CD4-positive, alpha-beta T cell treated with Interleukin-21 for 1 hour (primary cell): ENCODE measurements at places on chromosomes 5 and 9.

DNA sequence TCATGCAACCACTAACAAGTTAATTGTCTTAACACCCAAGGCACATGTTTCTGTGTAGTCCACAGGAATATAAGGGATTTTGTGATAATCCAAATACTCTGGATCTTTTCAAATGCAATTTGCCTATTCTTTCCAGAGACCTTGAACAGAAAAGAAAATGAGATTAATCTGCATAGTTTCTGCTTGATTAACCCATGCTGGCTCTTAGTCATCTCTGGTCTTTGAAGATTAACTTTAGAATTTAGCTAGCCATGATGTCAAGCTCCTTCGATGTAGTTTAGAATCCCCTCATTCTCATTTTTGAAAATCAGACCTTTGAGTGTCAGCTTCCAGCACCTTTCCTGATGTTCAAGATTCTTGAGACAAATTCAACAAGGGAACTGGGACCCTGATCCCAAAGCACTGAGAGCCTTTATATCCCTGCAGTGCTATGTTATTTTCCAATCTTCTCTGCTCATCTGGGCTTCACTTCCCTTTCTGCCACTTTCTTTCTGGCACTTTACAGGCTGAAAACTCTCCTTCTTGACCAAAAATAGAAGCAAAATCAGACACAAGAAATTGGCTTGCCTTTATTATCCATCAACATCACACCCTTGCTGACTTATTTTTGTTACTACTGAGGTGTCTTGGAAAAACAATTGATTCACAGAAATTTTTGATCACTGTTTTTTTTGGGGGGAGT is 155.5 kb downstream of the PALM2AKAP2 start:
- DNase-seq: no peak

GRCh38 chr9:128894764-128895163 is 12.8 kb downstream of the LRRC8A start:
- no peak for DNase-seq

- DNase-seq: no peak
Observed at GRCh38 chr9:38732885-38733284, 13.0 kb upstream of the FAM240B start.

DNA sequence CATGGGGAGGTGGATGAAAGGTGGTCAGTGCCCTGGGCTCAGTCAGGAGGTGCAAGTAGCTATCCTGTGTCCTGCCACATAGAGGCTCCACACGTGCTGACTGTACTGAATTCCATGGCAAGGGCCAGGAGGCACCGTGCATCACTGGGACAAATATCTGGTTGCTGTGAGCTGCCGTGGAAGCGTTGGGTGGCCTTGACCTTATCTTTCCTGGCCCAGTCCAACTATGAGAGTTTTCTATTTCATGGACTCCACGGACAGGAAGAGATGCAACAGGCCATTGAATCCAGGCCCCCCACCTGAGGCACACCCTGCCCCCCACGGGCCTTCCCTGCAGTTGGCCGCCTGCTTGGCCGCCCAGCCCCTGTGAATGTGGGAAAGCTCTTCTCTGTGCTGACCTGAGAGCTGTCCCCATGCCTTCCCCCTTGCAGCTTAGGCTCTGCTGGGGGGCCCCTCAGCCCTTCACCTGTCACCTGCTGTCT is 1.7 kb downstream of the GRHPR start:
- DNase-seq: no peak

DNA sequence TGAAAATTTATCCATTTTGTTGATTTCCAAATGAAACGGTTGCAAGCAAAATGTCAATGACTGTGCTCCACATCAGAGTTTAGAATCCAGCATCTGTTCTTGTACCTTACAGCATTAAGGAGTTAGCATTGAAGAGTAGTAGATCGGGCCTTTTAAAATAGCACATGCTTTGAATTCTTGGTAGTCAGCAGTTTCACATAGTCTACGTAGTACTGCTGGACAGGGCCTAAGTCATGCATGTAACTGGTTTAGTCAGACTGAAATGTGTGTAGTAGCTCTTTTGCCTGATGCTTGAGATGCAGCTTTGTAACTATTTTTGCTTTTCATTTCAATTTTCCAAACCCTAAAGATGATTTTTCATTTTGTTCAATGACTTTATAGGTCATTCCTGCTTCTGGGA is 19.8 kb downstream of the LECT2 start:
- no peak for DNase-seq

- peak; percentile 94 for DNase-seq
Observed at GRCh38 chr9:114385397-114386181, 2.2 kb downstream of the AKNA start.

DNA sequence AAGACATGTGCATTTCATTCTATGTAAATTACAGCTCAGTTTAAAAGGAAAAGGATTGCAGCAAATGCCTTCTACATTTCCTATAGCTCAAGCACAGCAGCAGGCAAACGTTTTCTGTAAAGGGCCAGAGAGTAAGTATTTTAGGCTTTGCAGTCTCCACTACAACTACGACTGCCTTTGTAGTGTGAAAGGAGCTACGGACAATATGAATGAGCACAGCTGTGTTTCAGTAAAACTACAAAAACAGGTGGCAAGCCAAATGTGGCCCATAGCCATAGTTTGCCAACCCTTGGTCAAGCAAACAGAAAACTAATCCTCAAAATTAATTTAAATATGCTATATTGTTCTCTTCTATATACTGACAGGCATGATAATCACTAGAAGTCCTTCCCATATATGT is 7.2 kb downstream of the PTBP3 start:
- no peak for DNase-seq

GRCh38 chr5:95989283-95990048 is 27.8 kb upstream of the ELL2 start:
- DNase-seq: no peak

GRCh38 chr5:57325678-57326397 is 152.0 kb downstream of the GPBP1 start:
- no peak for DNase-seq

GRCh38 chr5:18799482-18800128 is 1165.3 kb downstream of the TAF11L14 start:
- DNase-seq: no peak

DNA sequence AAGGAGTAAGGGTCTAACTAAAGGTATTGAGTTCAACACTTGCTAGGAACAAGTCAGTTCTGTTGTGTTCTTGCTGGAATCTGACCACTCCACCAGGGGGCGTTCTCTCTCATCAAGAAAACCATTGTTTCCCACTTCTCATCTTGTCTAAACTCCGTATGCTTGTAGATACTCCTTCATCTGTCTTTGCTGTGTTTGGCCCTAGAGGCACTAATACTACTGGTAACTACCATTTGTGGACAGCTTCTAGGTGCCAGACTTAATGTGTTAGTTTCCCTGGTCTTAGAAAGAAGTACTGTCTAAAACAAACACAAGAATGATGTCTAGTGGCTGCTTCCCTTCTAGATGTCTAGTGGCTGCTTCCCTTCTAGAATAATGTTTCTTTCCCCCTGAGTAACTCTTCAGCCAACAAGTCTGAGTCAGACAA is 18.7 kb upstream of the PTPDC1 start:
- DNase-seq: peak; percentile 70

GRCh38 chr9:93617273-93617672 is 40.9 kb downstream of the PHF2 start:
- no peak for DNase-seq

DNA sequence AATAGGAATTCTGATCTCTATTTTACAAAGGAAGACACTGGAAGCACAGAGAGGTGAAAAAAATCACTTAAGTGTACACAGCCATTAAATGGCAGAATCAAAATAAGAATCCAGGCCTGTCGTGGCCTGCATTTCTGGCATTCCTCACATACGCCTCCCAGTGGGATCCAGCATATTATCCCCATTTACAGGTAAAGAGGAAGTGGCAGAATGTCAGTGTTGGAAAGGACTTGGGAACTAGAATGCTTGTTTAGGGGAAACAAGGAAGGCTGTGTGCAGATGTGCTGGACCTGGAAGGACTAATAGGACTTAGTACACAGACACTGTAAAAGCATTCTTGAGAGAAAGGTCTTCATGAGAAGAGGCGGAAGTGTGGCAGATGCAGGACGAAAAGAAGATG is 241.8 kb downstream of the TRIM32 start:
- DNase-seq: no peak

DNA sequence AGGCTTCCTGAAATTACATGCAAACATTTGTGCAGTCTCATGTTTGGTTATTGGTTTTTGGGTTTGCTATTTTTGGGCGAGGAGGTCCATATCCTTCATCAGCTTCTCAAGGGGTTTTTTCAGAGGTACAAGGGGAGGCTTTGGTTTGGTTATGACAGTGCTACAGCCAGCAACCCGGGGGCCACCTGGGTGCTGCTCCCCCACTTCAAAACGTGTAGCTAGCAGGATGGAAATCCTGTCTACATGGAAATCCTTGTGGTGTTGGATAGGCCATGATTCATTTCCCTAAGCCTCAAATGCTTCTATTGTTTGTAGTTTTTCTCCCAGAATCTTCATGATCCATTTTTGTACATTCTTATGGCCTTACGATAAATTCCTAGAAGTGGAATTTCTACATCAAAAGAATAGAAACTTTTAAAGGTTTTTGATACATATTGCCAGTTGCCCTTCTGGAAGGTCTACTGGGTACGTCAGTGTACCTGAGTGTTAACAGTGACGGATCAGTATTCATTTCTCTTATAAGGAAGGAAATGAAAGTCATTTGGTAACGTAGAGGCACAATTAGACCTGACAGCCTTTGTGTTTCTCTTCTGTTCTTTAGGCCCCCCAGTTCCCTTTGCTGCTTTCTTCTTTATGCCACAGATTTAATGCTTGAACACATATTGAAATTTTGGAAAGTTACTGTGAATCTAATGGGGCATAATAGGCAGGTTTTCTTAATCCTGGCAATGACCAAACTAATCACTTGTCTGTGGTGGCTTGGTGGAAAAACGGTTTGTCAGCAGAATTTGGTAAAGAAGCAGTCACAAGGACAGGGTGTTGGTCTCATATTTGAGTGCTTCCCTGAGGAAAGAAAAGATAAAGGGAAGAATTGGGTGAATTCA is 69.7 kb upstream of the ABL1 start:
- no peak for DNase-seq

DNA sequence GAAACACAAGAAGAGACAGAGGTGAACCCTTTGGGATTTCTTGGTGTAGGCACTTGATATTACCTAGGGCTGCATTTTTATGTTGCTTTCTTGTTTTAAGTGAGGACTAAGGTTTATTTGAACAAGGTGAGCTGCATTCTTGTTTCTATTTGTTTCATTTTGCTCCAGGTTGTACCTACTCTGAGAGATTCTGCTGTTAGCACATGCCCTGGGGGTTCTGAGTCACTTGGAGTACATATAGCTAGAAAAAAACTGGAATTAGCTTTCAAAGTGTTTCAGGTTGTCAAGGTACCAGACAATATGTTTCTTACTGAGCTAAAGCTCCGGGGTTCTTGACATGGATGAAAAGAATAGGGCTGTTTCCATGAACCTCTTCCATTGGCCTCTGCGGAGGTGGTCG is 299.4 kb downstream of the ICE1 start:
- DNase-seq: no peak

GRCh38 chr5:42993516-42994245 is 46.4 kb downstream of the ANXA2R start:
- peak; percentile 81 for DNase-seq
